ENCODE measurements at places on chromosomes 5 and 9. TPM values are rescaled to one million over a fixed set of nuclear protein-coding genes. Genes with fewer than 3 reads are reported as not detected.

GRCh38 chr5:166788050-166788449 is 1503.4 kb upstream of the WWC1 start:
- no peak for DNase-seq

Gene FOXD4L5
- total RNA-seq = 0.25 TPM

GRCh38 chr9:109910671-109911518 is 130.9 kb downstream of the PALM2AKAP2 start:
- DNase-seq = peak; percentile 48

Gene TTC33
- total RNA-seq = 30.5 TPM

Gene TEK
- total RNA-seq = 29.3 TPM

DNA sequence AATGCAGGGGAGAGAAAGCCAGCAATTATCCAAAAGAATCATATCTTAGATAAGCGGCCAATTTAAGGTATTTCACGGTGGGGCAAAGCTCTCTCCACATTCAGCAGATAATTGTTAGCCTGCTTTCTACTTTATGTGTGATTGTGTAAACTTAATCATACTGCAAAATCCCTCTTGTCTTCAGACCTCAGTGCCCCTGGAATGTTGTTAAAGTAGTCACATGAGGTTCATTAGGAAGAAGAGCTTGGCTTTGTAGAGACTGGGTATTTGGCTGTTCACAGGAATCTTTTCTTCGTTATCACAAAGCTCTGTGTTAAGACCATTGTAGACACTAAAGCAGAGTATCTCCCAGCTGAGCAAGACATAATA is 127.0 kb downstream of the RFK start:
- DNase-seq = no peak

DNA sequence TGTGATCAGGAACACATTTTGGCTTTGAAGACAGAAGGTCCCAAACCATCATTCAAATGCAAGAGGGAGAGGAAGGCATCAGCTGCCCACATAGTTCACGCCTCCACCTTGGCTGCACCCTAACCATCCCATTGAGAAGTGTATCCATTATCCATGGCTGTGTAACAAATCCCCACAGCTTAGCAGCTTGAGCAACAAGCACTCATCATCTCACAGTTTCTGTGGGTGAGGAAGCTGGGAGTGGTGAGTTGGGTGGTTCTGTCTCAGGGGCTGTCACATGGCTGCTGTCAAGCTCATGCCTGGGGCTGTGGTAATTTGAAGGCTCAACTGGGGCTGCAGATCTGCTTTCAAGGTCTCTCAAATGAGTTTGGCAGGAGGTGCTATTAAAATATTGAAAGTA is 23.0 kb upstream of the CEP72 start:
- no peak for DNase-seq

- DNase-seq = no peak
Observed at GRCh38 chr9:92247296-92247695, 46.2 kb downstream of the IARS1 start.

DNA sequence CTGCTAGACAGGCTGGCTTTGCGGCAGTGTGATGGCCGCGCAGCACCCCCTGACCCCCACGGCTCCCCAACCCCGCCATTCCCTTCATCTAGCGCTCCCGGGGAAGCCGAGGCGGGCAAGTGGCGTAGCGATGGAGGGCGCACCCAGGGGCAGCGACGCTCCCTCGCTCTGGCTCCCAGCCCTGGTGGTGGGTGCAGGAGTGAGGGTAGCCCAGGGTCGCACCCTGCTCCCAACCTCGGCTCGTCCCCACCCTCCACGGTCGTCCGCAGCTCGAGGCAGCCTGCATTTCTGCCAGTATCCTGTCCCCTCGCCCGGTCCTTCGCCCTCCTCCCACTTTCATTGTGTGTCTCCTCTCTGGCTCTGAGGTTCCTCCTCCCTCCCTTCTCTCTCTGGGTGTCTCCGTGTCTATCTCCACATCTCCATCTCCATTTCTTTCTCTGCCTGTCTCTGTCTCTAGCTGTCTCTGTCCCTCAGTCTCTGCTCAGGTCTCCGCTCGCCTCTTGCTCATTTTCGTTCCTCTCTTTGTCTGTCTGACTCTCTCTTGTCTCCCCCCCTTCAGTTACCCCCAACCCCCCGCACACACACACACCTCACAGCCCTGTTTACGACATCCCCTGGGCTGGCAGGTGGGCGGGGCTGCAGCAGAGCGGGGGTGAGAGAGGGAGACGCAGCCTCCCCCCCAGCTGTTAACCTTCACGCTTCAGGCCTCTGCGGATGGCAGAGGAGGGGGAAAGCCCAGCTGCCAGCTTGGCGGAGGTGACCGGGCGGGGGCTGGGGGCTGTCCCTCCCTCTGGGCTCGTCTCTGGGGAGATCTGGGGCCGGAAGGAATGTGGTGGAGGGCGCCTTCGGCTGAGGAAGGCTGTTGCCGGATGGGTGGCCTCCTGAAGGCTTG is 48.7 kb upstream of the PSD2 start:
- DNase-seq = no peak

- DNase-seq = no peak
Observed at GRCh38 chr9:35342221-35342958, 147.5 kb upstream of the RUSC2 start.

Gene SPATA31C1
- not detected for total RNA-seq

- no peak for DNase-seq
Observed at GRCh38 chr9:81756561-81756960, 67.2 kb upstream of the TLE1 start.

DNA sequence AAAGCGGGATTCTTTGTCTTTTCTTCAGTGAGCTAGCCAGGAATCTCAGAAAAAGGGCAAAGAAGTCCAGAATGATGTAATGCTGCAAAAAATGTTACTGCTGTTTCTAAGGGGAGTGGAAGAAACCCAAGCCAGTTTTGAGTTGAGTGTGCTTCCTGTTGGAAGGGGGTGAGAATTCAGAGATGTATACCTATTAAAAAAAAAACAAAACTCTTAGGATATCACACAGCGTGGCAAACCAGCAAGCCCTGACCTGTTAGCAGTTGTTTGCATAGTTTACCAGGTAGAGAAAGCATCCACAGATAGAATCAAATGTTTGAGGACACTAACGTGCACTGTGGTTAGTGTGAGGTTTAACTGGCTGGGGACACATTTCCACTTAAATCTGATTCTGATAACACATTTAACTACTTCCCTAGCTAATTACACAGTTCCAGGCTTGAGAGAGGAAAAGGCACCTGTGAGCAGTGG is 11.4 kb downstream of the BASP1 start:
- peak; percentile 67 for DNase-seq

Gene FRRS1L
- 0.03 TPM for total RNA-seq

Gene IL33
- 154 TPM for total RNA-seq

- no peak for DNase-seq
Observed at GRCh38 chr9:90546200-90546599, 96.4 kb downstream of the DIRAS2 start.

GRCh38 chr5:127396490-127397155 is 106.0 kb downstream of the MEGF10 start:
- DNase-seq = no peak

DNA sequence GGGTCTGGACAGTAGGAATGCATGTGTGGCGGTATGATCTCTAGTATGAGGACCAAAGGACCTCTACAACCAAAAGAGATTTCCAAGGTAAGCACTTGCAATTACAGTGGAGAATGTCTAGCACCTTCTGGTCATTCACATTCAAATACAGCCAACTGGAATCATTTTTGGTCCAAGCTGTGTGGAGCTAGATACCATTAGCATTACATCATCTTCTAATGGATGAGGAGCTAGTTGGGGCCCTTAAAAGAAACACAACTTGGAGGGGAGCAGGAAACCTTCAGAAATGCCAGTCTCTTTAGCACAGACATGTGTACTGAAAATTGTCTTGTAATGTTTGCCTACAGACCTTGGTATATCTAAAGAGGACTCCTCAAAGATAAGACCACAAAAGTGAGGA is 244.7 kb downstream of the BNC2 start:
- DNase-seq = peak; percentile 73

Gene AJM1
- total RNA-seq = 4.3 TPM

DNA sequence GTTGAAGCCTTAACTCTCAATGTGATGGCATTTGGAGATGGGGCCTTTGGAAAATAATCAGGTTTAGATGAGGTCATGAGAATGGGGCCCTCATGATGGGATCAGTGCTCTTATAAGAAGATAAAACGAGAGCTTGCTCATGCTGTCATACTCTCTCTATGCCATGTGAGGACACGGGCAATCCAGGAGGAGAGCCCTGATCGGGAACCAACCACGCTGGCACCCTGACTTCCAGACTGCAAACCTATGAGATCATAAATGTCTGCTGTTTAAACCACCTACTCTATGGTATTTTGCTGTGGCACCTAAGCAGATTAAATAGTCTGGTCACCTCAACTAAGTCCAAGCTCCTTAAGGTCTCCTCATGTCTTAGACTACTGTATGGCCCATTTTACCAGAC is 10.0 kb downstream of the HMGCS1 start:
- no peak for DNase-seq

DNA sequence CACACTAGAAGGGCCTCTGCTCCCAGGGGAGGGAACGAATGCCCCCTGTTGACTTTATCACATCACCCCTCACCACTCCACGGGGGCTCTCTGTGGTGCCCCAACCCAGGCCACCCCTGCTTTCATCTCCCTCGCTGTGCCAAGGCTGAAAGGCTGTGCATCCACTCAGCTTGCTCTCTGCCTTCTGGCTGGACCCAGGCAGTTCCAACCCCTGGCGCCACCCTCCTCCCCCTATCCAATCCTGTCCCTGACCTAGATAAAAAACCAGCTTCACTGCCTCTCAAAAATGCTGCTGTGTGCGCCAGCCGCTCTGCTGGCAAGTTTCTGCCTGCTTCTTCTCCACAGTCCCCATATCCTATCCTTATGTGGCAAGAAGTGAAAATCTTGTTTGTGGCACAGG is 22.4 kb upstream of the CORO2A start:
- DNase-seq = no peak

DNA sequence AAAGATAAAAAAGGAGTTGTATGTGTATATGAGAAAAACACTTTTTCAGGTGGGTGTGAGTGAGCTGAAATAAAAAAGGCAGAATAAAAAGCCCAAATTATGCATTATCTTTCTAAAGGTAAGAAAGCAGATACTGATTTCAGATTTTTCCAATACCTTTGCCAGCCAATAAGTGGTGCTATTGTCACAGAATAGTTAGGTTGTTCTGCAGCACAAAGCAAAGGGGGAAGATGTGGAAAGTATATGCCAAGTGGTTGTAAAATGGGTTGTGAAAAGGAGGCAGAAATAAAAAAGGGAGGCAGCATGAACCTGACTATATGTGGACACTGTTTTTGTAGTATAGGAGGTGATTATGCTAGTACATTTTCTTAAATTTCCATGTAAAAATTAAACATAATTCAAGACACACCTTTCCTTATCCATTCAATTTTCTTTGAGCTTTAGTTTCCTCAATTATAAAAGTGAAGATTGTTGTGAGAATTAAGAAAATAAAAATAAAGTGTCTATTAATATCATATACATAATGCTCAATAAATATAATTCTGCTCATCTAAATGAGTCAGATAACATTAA is 106.7 kb downstream of the SMIM15 start:
- DNase-seq = no peak

Gene REEP2
- 0.98 TPM for total RNA-seq

GRCh38 chr9:27539479-27540441 is 10.1 kb upstream of the MOB3B start:
- peak; percentile 64 for DNase-seq

DNA sequence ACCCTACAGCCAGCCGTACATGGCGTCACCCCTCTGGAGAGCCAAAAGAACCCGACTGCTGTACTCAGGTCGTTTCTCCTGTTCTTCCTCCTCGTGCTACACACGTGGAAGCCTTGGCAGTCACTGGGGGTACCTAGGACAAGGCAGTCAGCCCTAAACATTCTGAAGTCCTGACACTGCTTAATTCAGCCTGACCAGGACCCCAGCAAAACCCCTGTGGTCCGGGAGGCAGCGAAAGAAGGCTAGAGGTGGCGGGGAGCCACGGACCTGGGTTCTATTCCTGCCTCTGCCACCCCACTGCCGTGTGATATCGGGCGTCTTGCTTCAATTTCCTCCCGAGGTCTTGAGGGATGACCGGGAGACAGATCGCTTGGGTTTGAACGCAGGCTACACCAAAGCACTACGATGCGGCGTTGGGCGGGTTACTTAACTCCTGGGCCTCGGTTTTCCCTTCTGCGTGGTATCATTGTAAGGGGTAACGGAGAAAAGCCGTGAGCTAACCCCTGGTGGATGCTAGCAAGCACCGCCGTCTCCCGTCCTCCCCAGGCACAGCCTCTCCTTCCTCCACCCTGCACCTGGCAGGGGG is 429 bp upstream of the ARL10 start:
- DNase-seq = no peak

DNA sequence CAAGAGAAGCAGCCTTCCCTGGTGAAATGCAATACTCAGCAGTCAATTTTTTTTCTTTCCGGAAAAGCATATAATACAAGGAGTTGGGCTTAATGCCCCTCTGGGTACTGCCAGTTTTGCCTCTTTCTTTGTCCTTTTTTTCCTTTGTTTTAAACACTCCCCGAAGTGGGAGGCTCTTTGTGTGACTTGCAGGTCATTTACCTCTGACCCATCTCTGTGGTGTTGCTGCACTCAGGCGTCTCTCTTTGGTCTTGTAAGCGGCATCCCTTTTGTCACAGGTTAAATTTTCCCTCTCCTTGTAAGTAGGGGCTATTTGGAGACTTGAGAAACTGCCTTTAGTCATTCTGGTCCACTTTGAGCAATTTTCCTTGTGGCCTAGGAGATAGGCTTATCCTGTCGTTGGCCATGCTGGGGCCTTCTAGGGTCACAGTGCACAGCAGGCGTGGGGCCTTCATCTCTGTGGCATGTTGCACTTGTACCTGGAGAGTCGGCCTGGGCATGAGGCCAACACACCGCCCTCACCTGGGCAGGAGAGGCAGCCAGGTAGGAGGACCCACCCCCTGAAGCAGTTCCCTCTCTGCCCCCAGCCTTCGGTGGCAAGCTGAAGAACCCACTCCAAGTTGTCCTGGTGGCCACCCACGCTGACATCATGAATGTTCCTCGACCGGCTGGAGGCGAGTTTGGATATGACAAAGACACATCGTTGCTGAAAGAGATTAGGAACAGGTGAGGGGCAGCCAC is 27.7 kb upstream of the CTSL start:
- peak; percentile 63 for DNase-seq

Gene NOXA1
- total RNA-seq = 10.1 TPM

GRCh38 chr9:86626802-86627201 is 272.6 kb upstream of the TUT7 start:
- peak; percentile 29 for DNase-seq

GRCh38 chr5:141825241-141825671 is 53.0 kb downstream of the PCDH1 start:
- no peak for DNase-seq

DNA sequence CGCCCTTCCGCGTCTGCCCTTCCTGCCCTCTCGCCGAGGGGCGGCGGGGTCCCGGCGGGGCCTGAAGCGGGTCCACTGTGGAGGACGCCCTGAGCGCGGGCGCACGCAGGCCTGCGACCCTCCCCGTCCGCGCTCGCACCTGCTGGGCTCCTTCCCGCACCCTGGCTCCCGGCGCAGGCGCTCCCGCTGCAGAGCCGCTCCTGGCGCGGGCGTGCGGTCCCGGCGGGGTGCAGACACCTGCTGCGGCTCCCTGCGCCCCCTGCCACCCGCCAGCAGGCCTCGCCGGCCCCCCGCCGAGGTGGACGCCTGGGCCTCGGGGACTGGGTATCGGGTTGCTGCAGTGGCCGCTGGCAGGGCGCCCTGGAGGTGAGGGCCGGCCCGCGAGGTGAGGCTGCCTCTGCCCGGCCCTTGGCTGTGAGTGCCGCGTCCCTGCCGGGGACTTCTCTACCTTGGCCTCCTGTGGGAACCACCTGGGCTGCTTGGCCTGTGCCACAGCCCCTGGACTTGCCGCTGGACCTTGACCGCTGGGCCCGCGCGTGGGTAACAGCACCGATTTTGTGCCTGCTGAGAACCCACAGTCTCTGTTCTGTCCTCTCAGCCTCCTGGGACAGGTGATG is 627 bp downstream of the ARRDC1 start:
- no peak for DNase-seq

- peak; percentile 77 for DNase-seq
Observed at GRCh38 chr9:14693251-14693861, at the start of gene ZDHHC21. Gene ZDHHC21, minus strand, starts transcription at chr9:14693432. Its CDS starts 19,092 bp downstream, at chr9:14674340.
